SK-MEL-5 (cell line): ENCODE measurements at places on chromosomes 3 and 15.

- DNase-seq, result no peak
Observed at GRCh38 chr3:188819939-188820338, 351.8 kb upstream of the TPRG1 start.

- no peak for DNase-seq
Observed at GRCh38 chr3:159029306-159030026, 227.6 kb downstream of the MFSD1 start.

DNA sequence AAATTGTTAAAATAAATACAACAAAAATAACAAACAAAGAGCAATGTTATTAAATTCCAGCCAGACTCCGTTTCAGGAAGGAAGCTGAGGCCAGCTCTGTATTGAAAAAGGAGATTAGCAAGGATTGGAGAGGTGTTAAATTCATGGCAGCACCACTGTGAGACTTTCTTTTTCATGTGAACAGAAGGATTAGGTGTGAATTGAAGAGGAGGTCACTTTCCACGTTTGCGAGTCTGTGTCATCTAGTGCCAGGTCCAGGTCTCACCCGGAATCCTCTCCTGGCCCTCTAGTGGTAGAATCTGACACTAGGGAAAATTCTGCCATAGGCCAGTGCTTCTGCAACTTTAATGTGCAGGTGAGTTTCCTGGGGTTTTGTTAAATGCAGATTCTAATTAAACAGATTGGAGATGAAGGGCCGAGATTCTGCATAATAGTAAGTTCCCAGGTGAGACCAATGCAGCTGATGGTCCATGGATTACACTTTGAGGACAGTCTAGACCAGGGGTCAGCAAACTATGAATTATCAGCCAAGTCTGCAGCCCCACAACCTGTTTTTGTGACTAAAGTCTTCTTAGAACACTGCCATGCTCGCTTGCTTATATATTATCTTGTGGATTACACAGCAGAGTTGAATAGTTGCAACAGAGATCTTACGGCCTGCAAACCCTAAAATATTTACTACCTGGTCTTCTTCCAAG, 9.2 kb upstream of the SLC6A1 start:
- peak; percentile 57 for DNase-seq

DNA sequence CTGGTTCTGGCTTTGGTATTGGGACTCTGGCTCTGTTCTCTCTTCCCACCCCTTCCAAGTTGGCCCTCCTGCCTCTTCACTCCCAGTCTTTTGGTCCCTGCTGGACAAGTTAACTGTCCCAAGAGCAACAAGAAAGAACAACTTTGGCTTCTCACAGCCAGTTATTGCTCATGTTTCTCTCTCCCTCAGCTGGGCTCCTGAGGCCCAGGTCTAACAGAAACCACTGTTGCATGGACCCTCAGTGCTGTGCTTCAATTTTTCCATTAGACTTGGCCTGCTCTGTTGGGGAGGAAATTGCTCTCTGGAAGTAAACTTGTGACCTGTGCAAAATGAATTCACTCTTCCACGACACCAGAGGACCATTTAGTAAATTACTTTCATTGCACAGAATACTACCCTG, 64.5 kb downstream of the CHST2 start:
- no peak for DNase-seq

GRCh38 chr15:67501177-67501835, 19.6 kb upstream of the C15orf61 start:
- DNase-seq, result peak; percentile 53

GRCh38 chr3:9302425-9303181, 53.2 kb upstream of the SRGAP3 start:
- peak; percentile 78 for DNase-seq

GRCh38 chr3:197381371-197381770, 83.0 kb upstream of the DLG1 start:
- DNase-seq, result no peak

DNA sequence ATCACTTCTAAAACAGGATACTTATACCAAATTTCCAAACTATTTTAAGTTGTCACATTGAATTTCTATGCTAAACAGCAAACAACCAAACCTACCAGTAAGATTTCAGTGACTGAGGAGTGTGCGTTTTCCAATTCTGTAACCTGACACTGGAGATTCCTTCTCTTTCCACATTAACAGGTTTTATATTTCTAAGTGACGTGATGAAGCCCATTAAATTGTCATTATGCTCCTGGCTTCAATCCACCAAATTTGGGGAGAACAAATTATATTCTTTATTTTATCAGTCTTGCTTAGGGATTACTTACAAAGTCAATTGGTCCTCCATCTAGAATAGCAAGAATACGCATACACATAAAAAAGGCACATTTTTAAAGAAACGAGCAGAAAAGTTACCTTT, 764.8 kb upstream of the NR2F2 start:
- DNase-seq, result no peak

DNA sequence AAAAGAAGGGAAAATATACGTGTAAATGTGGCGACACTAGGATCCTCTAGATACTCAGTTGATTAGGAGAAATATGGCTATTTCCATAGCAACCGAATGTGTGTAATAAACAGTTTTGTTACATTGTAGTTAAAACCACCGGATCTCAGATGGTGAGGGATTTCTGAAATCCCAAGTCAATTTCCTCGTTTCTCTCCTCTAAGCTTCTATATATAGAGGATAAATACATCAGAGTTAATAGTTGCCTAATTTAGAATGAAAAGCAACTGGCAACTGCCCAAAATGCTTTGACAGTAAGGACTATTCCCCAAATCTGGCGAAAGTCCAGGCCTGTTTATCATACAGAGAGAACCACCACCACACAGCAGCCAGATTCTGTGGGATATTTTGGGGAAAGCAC, 112.6 kb downstream of the GABRB3 start:
- DNase-seq, result no peak

DNA sequence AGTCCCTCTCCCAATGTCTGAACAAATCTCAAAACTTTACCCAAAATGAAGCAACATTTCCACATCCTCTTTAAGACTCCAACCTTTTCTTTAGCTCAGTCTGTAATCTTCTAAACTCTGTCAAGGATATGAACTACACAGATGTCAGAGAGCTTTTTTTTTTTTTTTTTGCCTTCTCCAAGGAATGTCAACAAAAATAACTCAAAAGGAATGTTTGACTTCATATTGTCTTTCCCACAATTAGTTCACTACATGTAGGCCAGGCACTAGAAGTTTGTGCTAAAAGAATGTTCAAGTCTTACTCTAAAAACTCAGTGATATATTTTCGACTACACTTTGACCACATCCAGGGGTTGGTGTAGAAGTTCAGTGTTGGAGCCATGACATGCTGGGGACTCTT, 37.1 kb downstream of the ADAMTS9 start:
- no peak for DNase-seq

DNA sequence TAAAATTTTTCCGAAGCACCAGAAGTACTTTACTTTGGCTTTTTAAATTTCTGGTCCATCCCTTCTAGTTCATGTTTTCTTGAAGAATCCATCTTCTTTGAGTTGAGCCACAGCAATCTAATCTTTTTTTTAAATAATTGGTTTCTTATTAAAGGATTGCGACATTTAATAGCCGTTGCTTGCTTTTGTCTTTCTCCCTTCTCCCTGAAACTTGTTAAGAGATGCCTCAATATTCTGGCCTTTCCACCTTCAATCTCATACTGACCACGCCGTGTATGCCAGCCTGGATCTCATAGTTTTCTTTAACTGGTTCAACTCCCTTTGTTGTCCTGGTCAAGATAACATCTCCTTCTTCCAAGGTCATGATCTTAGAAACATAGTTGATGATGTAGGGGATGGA, 18.4 kb upstream of the RPLP1 start:
- no peak for DNase-seq

DNA sequence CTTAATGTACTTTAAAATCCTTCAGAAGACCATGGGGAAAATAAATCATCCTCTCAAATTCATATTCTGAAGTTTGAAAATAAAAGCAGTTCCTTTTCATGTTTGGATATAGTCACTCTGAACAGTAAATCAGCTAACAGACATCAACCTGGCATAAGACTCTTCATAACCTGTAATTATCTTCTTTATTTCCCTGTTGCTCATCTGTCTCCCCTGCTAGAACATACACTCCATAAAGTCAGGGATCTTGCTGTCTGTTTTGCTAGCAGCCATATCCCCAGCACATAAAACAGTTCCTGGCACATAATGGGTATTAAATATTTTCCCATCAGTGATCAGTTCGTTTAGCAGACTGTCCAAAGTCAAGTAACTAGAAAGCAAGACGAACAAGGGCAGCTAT, 11.2 kb downstream of the VGLL4 start:
- DNase-seq, result no peak

GRCh38 chr3:34198309-34198708, 399.9 kb downstream of the PDCD6IP start:
- DNase-seq, result no peak

- peak; percentile 82 for DNase-seq
Observed at GRCh38 chr3:190017521-190018288, 103.0 kb downstream of the P3H2 start.

GRCh38 chr3:106276755-106277612, 408.2 kb upstream of the CBLB start:
- no peak for DNase-seq

GRCh38 chr15:100332721-100333120, 9.1 kb downstream of the ADAMTS17 start:
- DNase-seq, result no peak

- peak; percentile 33 for DNase-seq
Observed at GRCh38 chr15:100763835-100764750, 115.5 kb upstream of the ALDH1A3 start.

GRCh38 chr3:193771011-193771652, 178.1 kb downstream of the OPA1 start:
- DNase-seq, result no peak

GRCh38 chr15:49290191-49290590, 120.1 kb downstream of the GALK2 start:
- DNase-seq, result no peak

- DNase-seq, result no peak
Observed at GRCh38 chr3:139691619-139692018, 13.8 kb upstream of the NMNAT3 start.

DNA sequence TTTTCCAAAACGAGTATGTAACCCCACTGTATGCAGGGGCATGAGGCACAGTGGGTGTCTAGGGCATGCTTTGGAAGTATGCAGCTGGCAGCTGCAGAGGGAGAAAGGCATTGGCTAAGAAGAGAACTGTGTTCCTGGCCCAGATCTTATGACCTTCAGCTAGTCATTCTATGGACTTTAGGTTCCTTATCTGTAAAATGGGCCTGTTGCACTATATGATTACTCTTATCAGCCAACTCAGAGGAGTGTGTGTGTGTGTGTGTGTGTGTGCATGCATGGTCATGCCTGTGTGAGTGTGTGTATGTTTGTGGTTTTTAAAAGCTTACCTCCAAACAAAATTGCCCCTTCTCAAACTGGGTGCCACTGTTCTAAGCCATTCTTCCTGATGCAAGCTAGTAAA, 27.4 kb upstream of the CHST2 start:
- no peak for DNase-seq

DNA sequence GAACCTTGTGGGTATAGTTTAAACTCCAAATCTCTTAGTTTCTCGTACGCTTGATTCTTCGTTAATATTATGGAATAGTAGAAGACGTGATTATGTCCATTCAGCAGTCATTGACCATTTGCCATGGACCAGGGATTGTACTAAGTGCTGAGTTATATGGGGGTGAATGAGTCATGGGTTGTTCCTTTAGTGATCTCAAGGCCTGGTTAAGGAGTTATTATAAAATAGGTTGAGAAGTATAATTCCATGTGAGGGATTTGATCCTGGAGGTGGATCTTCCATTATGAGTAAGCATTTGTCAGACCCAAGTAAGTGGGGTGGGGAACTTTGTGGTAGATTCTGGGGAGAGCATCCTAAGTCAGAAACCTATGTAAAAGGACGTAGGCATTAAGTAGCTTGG, 15.4 kb downstream of the NR2C2 start:
- DNase-seq, result no peak

GRCh38 chr3:183517607-183518006, 37.9 kb downstream of the KLHL6 start:
- no peak for DNase-seq

GRCh38 chr3:132554437-132554836, 42.6 kb upstream of the ACKR4 start:
- no peak for DNase-seq

DNA sequence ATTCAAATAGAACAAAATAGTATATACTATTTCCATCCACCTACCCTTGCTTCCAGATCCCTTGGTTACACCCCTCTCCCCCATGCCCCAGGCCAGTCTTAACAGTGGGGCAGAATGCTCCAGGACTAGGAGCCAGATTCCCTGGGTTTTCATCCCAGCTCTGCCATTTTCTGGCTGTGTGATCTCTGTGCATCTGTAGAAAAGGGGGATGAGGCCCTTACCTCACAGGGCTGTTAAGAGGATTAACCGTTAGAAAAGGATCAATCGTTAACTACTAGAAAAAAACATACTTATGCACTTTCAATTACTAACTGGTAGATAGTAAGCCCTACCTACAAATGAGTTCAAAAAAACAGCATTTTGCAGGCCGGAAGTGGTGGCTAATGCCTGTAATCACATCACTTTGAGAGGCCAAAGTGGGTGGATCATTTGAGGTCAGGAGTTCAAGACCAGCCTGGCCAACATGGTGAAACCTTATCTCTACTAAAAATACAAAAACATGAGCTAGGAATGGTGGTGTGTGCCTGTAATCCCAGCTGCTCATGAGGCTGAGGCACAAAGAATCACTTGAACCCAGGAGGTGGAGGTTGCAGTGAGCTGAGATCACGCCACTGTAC, 11.7 kb downstream of the EBLN2 start:
- DNase-seq, result no peak

DNA sequence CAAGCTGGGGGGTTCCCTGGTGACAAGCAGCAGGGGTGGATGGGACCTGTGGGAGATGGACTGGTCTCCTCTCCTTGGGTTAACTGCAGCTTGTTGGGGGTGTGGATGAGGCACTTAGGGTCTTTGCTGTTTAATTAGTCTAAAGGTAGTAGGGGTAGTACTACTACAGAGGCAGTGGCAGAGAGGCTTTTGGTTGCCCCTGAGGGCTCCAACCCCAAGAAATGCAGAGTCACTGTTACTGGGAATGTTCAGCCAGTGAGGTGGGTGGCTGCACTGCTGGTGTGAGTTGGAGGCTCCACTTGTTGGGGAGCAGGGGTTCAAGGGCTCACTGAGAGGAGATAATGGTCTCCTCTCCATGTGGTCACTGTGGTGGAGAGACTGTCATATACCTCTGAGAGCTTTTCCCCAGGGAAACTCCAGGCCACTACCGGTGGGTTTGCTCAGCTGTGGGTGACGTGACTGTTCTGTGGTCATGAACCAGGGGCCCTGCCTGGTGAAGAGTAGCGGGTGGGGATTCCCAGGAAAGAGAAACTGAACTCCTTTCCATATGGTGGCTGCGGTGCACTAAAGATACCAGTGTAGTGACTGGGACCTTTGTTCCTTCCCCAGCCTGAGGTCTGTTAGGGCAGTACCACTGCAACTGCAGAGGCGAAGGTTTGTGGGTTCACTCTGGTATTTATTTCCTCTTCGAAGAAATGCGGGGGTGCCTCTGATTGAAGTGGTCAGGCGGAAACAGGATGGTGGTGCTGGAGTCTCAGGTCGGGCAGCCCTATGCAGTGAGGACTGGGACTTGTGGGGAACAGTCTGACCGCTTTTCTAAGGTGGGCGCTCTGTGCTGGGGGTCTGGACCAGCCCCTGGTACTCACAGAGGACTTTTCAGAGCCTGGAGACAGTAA, 68.9 kb upstream of the TNFSF10 start:
- DNase-seq, result no peak

- DNase-seq, result peak; percentile 75
Observed at GRCh38 chr3:179929091-179929529, 107.6 kb downstream of the PEX5L start.

- DNase-seq, result peak; percentile 35
Observed at GRCh38 chr3:95923496-95924210, 890.7 kb upstream of the EPHA6 start.

GRCh38 chr15:49038382-49038781, 7.9 kb downstream of the SECISBP2L start:
- no peak for DNase-seq

GRCh38 chr15:70248116-70249025, 150.7 kb upstream of the TLE3 start:
- DNase-seq, result peak; percentile 41
